ENCODE measurements at places on chromosomes 1 and 21. TPM values are rescaled to one million over a fixed set of nuclear protein-coding genes. Genes with fewer than 3 reads are reported as not detected.

Gene CFHR3
- total RNA-seq: 0.39 TPM

Gene ROR1
- total RNA-seq: 12.5 TPM

Gene OR6K3
- not detected for total RNA-seq

Gene PER3
- 9.8 TPM for total RNA-seq

Gene CLCA4
- total RNA-seq: 1.8 TPM

Gene LCE1D
- total RNA-seq: 1.4 TPM

Gene TOR3A
- total RNA-seq: 19.6 TPM

Gene TMOD4
- total RNA-seq: 8.0 TPM

Gene CIART
- total RNA-seq: 2.1 TPM

Gene KCNJ9
- total RNA-seq: not detected

Gene MYCL
- 9.6 TPM for total RNA-seq

Gene VHLL
- total RNA-seq: not detected

Gene GBP4
- total RNA-seq: 1.6 TPM

Gene NLRP3
- total RNA-seq: 2.8 TPM

Gene AMPD1
- total RNA-seq: 8.2 TPM

Gene TFF3
- 5.1 TPM for total RNA-seq
